Cortex of kidney (tissue), 1 donor: ENCODE measurements at places on chromosomes 1 and 21.

GRCh38 chr1:115761601-115762302 is 6.8 kb downstream of the CASQ2 start:
- DNase-seq: no peak

DNA sequence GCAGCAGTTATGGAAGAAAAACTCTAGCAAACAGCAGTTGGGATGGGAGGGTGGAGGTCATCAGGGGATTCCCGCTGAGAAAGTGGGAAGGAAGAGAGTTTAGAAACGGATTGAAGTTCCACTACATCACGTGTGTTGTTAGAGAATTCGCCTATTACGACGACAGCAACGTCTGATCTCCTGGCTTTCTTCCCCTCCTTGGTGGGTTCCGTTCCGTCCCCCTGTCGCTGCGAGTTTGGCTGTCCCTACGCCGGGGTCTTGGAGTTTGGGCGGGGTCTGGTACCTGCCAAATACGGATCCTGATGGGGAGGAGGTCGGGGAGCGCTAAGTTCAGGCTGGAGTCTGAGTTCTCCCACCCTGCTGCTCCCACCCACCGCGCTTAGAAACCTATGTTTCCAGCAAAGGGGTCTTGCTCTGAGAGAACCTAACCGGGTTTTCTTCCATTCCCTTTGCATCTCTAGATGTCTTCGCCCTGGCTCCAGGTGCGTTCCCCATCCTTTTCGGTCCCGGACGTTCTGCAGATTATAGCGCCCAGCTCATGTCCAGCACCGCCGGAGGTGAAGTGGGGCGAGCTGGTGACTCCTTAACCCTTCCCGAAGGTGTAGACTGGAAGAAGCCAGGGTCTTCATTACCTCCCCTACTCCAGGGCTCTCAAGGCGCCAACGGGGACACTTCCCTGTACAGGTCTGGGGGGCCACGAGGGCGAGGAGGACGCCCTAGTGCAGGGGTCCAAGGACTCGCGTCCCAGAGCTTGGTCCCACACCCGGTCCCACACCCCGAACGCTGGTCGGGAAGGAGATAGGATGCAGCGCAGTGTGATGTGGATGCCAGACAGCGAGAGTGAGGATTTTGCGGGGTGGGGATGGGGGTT is 641 bp upstream of the KCNK2 start:
- no peak for DNase-seq

DNA sequence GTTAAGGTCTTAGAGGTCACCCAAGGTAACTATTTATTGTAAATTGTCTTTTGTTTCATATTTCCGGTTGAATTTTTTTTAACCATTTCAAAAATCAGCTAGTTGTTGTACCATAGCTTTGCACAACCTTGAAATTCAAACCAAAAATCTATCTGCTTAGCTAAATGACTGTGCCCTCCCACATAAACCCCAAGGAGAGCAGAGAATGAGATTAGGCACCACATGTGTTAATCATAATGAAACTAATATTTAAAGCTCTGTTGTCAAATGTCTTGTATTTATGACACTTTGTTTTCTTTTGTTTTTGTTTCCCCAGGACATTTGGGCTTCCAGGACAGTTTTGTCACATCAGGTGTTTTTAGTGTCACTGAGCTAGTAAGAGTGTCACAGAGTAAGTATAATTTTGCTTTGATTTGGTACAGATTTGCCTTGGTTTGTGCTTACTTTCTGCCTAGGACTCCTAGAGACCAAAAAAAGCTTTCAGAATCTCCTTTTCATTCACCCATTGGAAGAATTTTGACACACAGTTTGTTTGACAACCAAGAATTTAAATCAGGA is 249.9 kb downstream of the NFIA start:
- DNase-seq: no peak

DNA sequence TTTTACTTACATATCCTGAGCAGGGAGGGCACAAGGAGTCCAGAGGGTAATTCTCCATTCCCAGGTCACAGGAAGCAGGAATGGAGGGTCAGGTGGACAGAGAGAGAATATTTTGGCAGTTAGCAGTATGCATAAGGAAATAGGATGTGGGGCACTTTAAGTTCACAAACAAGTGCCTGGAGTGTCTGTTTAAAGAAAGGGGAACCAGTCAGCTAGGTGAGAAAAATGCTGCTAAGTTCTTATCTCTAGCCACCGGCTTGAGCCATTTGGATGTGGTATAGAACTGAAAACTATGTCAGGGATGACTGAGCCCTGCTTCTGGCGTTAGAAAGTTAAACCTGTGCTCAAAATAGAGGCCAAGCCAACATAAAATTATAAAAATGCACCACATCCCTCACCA is 739.7 kb upstream of the NCAM2 start:
- DNase-seq: no peak

DNA sequence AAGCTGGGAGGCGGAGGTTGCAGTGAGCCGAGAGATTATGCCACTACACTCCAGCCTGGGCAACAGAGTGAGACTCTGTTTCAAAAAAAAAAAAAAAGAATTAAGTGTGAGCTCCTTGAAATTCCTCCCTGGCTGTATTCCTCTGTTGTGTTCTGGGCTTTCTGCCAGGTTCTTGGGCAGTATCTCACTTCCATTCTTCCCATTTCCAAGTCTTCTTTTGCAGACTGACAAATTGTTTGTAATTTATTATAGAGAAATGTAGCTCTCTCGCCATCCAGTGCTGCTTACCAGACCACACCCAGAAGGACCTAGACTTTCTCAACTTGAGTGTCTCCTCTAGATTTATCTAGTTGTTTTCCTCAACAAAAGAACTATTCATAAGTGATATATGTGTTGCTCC is 105.0 kb upstream of the ADGRL2 start:
- no peak for DNase-seq

GRCh38 chr1:44830900-44831304 is 12.2 kb downstream of the PTCH2 start:
- DNase-seq: no peak

DNA sequence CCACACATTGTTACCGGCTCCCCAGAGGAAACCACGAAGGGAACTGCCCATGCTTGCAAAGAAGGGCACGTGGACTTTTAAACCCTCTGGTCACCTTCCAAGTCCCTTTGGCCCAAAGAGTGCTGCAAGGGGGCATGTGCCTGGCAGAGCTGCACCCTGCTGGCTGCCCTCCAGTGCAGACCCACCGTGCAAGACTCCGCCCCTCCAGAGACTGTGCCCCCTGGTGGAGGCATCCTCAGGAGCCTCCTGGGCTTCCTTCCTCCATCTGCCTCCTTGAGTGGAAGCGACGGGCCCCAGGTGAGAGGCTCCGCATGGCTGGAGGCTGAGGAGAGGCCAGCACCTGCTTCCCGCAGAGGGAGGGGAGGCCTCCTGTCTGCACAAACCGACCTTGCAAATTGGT is 100.6 kb downstream of the CRYAA start:
- DNase-seq: no peak
